ENCODE measurements at places on chromosomes 7 and 10.

GRCh38 chr10:106571192-106571946 lies 593.1 kb downstream of the SORCS1 start:
- no peak for DNase-seq

DNA sequence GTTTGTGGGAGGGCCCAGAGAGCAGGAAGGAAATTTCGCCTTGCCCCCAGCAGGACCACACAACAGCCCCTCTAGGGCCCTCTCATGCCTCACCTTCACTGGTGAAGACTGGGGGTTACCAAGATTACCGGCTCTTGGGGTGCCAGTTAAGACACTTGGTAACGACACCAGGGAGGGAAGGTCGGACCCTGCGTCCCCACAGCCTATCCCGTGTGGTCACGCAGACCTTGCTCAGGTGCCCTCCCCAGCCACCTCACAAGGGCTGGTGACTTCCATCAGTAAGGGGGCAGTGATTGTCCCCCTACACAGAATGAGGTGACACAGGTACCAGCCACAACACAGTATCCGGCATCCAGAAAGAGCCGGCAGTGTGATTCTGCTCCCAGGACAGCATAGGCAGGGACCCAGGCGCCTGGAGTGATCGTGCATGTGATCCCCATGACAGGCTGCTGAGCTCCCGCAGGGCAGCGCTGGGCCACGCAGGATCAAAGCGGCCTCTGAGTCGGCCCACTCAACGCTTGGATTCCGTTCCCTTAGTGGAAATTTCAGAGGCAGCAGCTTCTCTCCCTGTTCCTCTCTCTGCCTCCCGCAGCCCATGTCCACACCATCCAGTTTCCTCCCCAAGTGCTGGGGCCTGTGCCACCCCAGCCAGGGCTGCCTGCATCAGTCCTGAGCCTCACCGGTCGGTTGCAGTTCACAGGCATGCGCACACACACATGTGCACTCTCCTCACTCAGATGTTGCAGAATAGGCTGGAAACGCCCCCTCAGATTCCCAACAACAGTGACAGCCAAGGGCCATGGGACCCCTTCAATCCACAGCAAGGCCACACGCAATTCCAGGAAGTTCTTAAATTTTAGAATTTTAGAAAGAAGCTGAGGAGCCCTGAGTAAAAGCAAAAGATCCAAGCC lies 35.8 kb downstream of the CAMK2B start:
- DNase-seq, result no peak

GRCh38 chr10:60809157-60809556 lies 30.9 kb downstream of the CDK1 start:
- no peak for DNase-seq

DNA sequence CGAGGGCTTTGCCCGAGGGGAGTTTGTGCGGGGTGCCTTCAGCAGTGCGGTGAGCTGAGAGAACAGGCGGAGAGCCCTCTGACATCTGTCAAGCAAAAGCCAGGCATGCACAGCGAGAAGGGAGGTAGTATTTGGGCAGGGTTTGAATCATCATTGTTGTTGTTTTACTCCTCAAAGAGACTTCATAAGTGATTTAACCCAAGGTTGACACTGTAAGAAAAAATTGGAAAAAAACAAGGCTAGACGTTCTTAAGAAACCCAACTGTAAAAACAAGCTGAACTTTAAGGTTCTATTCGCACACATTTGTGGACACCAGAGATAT lies 1.3 kb downstream of the ADAM22 start:
- no peak for DNase-seq

GRCh38 chr7:33882950-33883670 lies 22.2 kb upstream of the BMPER start:
- DNase-seq, result no peak

GRCh38 chr10:59225211-59225610 lies 48.8 kb downstream of the PHYHIPL start:
- no peak for DNase-seq

- no peak for DNase-seq
Observed at GRCh38 chr7:4725850-4726450, 43.9 kb downstream of the FOXK1 start.

DNA sequence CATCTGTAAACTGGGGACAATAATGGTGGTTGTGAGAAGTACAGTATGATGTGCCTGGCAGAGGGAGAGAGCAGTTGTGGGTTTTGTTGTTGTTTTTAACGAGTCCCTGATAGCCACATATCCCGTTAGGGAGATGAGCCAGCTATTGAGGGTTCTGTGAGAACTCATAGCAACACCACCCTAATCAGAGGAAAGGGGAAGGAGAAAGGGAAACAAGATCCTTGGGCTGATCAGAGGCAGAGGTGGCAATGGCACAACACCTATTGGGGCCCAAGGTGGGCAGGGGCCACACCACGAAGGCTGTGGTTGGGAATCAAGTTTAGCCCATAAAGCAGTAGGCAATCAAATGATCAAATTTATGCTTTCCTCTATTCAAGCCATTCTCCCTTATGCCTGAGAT lies 1.7 kb upstream of the MRPS24 start:
- DNase-seq, result no peak

DNA sequence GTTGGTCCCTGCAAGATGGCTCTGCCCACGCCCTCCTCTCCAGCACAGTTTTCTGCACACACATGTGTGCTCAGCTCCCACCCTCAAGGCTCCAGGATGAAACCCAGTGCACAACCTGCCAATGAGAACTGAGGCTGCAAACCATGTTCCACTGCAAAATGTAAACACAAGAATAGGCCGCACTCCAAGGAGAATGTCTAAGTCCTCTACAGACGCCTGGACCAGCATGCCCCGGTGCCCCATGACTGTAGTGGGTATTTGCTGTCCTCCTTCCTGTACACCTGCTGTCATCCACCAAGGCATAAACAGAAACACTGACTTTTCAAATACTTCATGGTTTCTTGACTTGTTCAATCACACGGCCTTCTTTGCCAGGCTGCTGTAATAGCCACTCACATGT lies 72.6 kb downstream of the COBL start:
- DNase-seq, result no peak

DNA sequence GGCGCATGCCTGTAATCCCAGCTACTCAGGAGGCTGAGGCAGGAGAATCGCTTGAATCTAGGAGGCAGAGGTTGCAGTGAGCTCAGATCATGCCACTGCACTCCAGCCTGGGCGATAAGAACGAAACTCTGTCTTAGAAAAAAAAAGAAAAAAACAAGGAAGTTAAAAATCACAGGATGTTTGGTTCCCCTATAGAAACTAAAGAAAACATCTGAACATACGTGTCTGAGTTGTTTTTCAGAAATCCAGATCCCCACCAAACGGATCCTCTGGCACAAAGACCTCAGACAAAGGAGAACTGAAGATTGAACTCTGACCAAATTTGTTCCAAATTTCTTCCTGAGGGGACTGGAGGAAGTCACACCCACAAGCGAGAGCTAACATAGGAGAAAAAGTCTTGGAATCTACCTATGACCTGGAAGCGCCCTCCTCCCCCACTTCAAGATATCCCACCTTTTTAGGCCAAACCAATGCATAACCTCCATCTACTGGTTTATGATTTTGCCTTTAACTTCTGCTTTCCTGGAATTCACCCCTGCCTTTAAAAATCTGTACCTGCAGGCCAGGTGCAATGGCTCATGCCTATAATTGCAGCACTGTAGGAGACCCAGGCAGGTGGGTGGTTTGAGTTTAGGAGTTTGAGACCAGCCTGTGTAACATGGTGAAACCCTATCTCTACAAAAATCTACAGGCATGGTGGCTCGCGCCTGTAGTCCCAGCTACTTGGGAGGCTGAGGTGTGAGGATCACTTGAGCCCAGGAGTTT lies 19.7 kb upstream of the SIRT1 start:
- no peak for DNase-seq

DNA sequence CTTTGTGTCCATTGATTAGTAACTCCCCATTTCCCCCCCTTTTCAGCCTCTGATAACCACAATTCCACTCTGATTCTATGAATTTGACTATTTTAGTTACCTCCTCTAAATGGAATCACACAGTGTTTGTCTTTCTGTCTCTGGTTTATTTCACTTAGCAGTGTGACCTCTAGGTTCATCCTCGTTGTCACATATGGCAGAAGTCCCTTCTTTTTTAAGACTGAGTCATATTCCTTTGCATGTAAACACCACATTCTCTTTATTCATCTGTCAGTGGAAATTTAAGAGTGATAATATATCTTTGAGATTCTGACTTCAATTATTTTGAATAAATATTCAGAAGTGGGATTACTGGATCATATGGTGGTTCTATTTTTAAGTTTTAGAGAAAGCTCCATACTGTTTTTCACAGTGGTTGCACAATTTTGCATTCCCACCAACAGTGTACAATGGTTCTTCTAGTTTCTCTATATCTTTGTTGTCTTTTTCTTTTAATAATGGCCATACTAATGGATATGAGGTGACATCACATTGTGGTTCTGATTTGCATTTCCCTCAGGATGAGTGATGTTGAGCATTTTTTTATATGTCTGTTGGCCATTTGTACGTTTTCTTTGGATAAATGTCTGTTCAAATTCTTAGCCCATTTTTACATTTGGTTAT lies 126.1 kb upstream of the GRB10 start:
- DNase-seq, result no peak

GRCh38 chr10:52740913-52741675 lies 31.5 kb downstream of the MBL2 start:
- no peak for DNase-seq

- DNase-seq, result no peak
Observed at GRCh38 chr10:128180843-128181242, 54.6 kb upstream of the MKI67 start.

- no peak for DNase-seq
Observed at GRCh38 chr10:12566161-12567115, 217.1 kb downstream of the CAMK1D start.

DNA sequence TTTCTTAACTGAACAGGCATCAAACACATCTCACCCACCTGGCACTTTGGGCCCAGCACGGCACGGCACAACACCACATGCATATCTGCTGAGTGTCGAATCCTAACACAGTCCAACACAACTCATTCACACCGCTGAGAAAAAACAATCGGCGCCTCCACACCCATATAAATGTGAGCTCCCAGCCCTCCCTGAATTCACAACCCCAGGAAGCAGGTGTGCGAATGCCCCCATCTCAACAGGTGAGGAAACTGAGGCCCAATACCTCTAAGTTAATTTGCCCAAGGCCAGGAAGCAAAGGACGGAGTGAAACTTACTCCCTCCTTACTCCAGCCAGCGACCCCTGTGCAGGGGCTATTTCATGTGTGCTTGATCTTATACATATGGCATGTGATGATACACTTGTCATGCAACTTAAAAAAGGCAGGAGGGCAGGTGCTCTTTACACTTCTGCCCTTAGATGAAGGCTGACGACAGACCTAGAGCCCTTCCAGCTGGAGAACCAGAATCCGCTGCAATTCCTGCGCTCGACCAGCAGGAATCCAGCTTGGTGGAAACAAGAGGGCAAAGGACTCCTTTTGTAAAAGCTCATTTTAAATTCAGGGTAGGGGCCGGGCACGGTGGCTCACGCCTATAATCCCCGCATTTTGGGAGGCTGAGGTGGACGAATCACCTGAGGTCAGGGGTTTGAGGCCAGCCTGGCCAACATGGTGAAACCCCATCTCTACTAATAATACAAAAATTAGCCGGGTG lies 116.0 kb downstream of the LARP4B start:
- DNase-seq, result no peak

DNA sequence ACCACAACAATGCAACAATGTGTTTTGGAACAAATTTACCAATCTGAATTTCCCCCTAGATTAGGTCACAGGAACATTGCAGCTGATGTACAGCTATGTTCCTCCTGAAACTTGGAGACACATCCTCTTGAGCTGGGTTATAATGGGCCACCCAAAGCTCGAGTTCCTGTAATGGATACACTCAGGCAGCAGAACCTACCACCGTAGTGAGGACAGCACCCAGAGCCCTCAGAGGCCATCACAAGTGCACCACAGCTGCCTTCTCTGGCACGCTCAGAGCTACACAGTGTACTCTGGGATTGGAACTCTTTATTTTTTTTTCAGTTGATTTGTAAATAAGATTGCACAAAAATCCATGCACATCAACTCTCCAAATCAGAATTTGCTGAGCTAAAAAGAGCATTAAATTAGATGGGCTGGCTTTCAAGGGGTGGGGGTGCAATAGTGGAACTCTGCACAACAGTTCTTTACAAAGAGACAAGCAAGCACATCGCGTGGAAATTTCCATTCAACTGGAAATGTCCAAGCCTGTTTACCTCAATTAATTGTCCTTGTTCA lies 56.7 kb downstream of the EGFR start:
- DNase-seq, result no peak

DNA sequence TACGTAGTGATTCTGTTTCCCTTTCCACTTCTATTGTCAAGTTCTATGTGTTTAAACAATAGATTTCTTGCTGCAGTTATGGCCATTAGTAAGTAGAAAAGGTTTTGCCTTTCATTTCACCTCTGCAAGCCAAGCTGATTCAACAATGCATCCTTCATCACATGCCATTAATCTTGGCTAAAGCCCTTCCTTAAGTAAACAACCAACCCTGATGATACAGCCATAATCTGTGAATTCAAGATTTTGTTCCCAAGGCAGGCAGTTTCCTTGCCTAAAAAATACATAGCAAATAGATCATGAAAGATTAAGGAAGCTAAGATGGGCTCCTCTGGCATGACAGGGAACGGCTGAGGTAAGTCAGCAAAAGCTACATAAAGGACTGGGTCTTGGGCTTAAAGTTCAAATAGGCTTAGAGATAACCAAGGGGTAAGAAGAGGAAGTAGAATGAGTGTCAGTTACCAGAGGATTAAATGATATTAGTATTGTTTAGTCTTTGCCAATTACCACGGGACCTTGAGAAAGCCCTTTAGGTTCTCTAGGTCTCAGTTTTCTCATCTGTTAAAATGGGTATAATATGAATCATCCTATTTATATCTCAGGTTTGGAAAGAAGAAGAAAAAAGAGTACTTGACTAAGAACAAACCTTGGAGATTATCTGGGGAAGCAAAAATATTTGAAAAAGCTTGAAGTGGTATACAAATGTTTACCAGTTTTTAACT lies 35.9 kb upstream of the ANK3 start:
- no peak for DNase-seq

DNA sequence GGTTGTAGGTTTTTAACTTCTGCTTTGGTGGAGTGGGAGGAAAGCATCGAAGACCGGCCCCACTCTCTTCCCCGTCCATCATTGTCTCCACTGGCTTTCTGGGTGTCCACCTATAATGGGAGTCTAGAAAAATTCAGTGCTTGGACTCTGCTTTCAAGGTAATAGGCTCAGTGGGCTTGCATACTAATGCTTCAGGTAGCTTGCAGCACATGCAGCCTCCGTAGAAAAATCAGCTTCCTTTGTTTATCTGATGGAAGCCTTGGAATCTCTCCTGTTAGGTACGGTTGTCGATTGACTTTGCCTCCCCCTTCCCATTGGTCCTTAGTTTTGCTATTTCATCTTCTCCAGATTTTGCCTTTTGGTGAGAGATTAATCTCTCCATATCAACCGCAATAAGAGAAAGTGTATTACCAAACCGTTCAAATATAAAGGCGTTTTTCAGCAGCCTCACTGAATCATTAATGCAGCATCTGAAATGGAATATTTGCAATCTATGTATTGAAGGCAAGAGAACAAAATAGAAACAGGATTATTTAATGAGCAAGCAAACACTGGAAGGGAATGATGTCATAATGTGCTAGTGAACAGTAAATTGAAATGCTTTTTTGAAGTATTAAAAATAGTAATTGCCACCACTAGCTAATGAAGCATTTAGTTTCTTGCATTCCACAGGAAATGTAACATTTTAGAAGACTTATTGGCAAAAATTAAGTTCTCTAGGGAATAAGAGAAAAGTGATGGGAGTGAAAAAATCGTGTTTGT lies 944 bp downstream of the AVL9 start:
- DNase-seq, result no peak

- no peak for DNase-seq
Observed at GRCh38 chr10:85459906-85460305, 906.7 kb downstream of the GRID1 start.

All from activated T-helper 1 cell treated with anti-CD3 and anti-CD28 coated beads, Interleukin-2, amount 50 U/mL, for 16 hours (primary cell).